ENCODE measurements at places on chromosomes 2 and 18. TPM values are rescaled to one million over a fixed set of nuclear protein-coding genes. Genes with fewer than 3 reads are reported as not detected.

CCDC102B gene
- 20.0 TPM for total RNA-seq

HOXD11 gene
- total RNA-seq: not detected

RPL37A gene
- 1,842 TPM for total RNA-seq

KLHL30 gene
- total RNA-seq: not detected
